T-helper 2 cell (primary cell): ENCODE measurements at places on chromosomes 2 and 18.
A peak's percentile ranks its signal among the peaks of the same experiment; 100 is the strongest.

DNA sequence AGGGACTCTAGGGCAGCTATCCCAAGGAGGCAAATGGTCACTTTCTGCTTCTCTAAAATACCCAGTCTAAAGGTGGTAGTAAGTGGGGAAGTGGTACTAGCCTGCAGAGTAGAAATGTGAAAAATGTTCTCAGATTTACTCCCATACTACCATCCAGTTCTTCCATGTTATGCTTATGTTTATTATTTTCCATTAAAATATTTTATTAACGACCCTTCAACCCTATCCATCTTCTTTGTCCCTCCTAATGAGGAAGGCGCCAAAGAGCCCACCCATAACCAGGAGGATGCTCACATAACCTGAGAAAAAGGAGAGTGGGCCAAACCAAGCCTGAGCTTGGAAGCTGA, 153.5 kb downstream of the ANTXR1 start:
- no peak for DNase-seq

- DNase-seq: no peak
Measured at GRCh38 chr2:137379186-137379585, 585.1 kb upstream of the HNMT start.

GRCh38 chr2:5365871-5366461, 326.2 kb upstream of the SOX11 start:
- DNase-seq: no peak

GRCh38 chr2:219045937-219046550, 4.7 kb upstream of the CFAP65 start:
- DNase-seq: peak; percentile 19

GRCh38 chr2:74740741-74741431, 86.8 kb downstream of the SEMA4F start:
- DNase-seq: no peak

DNA sequence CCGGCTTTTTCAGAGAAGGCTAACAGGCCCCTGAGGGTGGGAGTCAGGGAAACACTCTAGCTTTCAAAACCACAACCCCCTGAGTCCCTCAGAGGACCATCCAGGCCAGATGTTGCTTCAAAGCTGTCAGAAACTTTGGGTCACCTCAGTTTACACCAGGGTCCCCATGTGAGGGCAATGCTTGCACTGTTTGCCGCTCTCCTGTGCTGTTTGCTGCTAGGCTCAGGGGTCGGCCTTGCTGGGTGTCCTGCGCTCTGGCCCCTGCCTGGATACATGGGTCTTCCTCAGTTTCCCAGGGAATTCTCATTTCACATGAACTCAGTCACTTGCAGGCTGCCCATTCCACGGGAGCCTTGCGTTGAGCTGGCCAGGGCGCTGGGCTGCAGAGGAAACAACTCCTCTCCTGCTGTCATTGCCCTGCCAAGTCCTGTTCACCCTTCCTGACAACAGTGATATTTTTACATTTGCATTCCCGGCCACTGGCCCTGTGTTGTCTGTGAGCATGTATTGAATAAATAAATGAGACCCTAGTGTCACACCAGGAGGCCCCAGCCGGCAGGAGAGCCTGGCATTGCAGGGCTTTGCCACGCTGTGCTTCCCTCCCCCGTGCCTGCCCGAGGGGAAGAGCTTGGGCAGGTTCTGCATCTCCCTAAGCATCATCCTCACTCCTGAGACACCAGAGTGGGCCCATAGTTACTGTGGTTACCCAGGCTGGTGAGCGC, 73.2 kb upstream of the RAB6C start:
- no peak for DNase-seq

- no peak for DNase-seq
Measured at GRCh38 chr2:86035376-86035882, 70.3 kb downstream of the POLR1A start.

- no peak for DNase-seq
Measured at GRCh38 chr2:204133476-204133875, 196.9 kb downstream of the ICOS start.

DNA sequence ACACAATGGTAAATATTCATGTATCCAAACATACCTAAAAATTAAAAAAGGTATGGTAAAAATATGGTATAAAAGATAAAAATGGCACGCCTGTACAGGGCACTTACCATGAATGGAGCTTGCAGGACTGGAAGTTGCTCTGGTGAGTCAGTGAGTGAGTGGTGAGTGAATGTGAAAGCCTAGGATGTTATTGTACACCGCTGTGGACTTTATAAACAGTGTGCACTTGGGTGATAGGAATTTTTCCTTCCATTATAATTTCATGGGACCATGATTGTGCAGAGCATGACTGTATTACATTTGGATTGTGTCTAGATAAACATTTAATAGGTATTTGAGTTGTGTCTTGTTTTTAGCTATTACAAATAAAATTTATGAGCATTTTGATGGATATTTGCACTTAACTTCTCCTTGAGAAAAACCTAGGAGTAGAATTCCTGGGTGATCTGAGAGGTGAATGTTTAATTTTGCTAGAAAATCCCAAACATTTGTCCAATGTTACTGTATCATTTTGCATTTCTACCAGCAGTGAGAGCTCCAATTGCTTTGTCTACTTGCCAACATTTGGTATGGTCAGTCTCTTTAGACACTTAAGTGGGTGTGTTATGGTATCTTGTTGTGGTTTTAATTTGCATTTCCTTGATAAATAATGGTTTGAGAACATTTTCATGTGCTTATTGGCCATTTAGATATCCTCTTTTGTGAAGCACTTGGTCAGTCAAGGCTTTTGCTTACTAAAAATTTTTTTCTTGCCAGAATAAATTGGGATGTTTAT, 81.7 kb downstream of the BCL2L11 start:
- no peak for DNase-seq

DNA sequence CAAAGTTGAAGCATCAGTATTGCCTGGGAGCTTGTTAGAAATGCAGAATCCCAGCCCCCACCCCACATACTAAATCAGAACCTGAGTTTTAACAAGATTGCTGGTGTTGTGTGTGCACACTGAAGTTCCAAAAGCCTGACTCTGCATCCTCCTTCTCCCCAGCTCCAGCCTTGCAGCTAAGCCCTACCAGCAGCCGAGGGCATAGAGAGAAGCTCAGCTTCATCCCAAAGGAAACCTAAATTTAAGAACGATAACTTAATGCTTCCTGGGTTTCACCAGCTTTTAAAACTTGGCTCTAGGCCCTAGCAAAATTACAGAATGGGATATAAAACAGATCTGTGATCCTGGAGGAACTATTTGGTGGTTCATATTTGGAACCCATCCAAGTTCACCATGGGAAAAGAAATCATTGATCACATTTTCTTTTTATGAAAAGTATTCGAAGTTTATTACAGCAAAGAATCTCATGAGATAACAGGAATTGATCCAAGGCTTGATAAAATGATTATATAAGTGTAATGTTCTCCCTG, 11.1 kb downstream of the SMYD1 start:
- DNase-seq: no peak

DNA sequence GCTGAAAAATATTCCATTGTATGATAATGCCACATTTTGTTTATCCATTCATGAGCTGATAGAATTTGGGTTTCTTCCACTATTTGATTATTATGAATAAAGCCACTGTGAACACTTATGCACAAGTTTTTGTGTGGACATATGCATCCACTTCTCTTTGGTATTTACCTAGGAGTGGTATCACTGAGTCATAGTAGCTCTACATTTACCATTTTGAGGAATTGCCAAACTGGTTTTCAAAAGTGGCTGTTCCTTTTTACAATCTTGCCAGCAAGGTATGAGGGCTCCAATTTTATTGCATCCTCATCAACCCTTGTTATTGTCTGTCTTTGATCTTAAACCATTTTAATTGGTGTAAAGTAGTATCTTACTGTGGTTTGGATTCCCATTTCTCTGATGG, 13.3 kb upstream of the EHBP1 start:
- DNase-seq: no peak

- no peak for DNase-seq
Measured at GRCh38 chr18:6248017-6248416, 166.7 kb downstream of the L3MBTL4 start.

GRCh38 chr2:4976407-4976806, 715.8 kb upstream of the SOX11 start:
- no peak for DNase-seq

DNA sequence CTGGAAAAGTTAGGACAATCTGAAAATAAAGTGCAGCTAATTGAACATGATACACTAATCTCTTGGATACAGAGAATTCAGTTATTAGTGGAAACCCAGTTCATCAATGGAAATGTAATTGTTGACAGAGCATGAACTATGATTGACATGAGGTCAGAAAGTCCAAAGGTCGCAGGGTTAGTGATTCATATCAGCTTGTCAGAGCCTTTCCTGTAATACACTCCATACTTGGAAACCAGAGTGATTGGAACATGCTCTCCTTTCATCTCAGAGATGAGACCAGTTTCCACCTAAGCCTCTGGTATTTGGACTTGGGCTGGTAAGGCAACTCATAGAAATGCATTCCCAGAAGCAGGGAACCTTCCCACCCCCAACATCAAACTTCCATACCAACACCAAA, 8.5 kb upstream of the NCKAP5 start:
- DNase-seq: no peak

DNA sequence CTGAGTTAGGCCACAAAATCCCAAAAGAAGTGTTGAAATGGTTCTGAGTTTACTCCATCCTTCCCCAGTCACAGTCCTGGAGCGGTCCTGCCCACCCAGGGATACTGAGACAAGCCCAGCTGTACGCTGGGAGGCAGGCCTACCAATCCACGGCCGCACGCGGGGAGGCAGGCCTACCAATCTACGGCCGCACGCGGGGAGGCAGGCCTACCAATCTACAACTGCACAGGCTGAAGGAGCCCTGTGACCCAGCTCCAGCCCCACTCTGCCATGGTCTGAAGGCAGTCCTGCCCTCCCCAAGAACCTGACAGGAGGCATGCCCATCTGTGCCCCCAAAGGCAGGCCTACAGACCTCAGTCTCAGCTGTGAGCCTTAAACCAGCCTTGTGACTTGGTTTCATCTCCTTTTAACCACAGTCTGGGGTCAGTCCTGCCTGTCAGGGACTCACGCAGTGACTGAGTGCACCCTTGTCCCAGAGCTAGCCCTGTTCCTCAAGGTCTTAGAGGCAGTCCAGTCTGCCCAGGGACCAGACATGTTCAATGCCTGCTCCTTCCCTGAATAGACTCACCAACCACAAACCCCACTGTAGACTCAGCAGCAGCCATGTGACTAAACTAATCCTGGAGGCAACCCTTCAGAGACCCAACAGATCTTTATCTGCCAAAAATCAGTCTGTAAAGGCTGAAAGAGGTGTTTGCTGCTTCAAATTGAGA, 36.8 kb downstream of the GPC1 start:
- DNase-seq: no peak

DNA sequence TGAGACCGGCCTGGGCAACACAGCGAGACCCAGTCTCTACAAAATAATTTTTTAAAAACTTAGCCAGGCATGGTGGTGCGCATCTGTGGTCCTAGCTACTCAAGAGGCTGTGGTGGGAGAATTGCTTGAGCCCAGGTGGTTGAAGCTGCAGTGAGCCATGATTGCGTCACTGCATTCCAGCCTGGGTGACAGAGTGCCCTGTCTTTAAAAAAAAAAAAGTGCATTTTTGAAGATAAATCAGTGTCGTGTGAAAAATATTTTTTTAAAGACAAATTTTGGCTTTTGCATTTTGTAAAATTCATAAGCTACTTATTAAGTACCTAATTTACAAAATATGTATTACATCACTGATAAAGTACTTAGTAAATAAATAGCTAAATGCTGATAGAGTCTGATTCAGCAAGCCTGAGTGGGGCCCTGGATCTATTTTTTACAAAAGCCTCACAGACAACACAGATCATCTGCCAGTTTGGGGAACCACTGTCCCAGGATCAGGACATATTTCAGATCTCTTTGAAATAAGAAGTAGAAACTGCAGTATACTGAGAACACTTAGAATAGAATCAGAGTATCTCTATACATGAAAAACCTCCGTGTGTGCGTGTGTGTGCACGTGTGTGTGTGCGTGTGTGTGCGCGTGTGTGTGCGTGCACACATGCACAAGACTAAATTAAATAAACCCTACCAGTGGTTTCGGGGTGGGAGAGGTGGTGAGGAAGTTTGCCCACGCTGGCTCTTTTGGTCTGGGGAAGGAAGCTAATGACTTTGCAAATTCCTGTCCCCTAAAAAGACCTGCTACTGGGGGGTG, 61.6 kb downstream of the AAK1 start:
- DNase-seq: no peak

GRCh38 chr2:239536186-239536585, 135.4 kb upstream of the HDAC4 start:
- DNase-seq: no peak

GRCh38 chr2:235674146-235674545, 180.3 kb downstream of the AGAP1 start:
- DNase-seq: no peak

DNA sequence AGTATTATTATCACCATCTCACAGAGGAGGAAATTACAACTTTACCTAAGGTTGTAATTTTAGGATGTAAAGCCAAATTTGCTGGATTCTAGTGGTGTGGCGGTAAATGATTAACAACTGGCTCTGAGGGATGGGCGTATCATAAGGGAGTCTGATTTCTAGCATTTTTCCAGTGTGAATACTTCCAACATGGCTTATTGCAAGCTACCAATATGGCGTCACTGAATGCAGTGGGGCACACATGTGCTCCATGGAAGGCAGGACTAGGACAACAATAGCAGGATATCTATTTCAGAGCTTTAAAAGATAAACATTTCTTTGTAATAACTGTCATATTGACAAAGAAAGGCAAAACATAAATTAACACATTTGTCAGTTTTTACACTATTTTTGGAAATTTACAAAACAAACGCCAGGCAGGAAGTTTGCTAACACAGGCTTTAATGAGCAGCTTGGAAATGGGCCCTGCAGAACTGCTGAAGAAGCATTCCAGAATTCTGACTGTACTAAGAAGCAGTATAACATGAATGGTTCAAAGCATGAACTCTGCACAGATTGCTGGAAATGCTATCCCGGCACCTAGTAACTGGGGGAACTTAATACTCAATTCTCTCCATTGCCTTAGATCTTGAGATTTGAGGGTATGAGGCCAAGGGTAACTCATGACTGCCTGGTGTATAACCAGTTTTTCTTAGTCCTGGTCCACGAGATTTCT, 439.3 kb upstream of the MAP2 start:
- no peak for DNase-seq

GRCh38 chr2:102000813-102001766, 9.3 kb downstream of the IL1R2 start:
- no peak for DNase-seq

GRCh38 chr2:25018681-25019080, 23.2 kb upstream of the EFR3B start:
- DNase-seq: no peak

- DNase-seq: no peak
Measured at GRCh38 chr2:199624958-199625357, 167.2 kb upstream of the SATB2 start.

- DNase-seq: no peak
Measured at GRCh38 chr2:107025869-107026380, 140.0 kb upstream of the ST6GAL2 start.

GRCh38 chr2:145985517-145985916, 1465.6 kb upstream of the ZEB2 start:
- no peak for DNase-seq
